Activated T-cell treated with anti-CD3 and anti-CD28 coated beads, Interleukin-2, amount 50 U/mL, for 48 hours (primary cell): ENCODE measurements at places on chromosomes 6 and 20.
A peak's percentile ranks its signal among the peaks of the same experiment; 100 is the strongest.

DNA sequence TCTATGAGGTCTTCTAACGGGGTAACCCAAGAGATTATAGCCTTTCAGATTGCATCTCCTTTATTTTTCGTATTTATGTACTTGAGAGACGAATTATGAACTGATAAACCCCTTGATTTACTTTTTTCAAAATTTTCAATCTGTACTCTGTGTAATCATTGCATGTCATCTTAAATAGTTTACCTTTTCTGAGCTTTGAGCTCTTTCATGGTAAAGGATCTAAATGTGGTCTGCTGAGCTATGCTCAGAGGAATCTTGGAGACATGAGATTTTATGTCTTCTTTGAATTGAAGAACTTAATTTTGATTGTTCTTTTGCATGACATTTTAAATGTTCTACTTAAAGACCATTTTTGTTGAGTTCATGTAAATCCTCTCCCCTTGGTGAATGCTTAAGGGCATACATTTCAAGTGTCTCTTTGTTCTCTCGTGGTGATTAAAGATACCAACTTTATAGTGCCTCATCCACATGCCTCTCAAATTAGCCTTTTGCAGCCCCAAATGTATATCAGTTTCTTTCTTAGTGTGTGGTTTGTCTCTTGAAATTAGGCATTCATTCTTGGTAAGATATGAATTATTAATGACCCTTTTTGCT lies 116.3 kb upstream of the SCGN start:
- DNase-seq: no peak

- DNase-seq: no peak
Measured at GRCh38 chr6:14889188-14889587, 356.7 kb upstream of the JARID2 start.

GRCh38 chr20:38835792-38836191 lies 30.3 kb downstream of the PPP1R16B start:
- no peak for DNase-seq

DNA sequence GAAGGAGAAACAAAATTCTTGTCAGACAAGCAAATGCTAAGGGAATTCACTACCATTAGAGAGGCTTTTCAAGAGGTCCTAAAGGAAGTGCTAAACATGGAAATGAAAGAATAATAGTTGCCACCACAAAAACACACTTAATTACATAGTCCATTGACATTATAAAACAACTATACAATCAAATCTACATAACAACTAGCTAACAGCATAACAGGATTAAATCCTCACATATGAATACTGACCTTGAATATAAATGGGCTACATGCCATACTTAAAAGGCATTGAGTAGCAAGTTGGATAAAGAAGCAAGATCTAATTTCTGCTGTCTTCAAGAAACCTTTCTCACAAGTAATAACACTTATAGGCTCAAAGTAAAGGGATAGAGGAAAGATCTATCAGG lies 811.5 kb upstream of the CITED2 start:
- no peak for DNase-seq

GRCh38 chr6:138484018-138484731 lies 15.1 kb downstream of the NHSL1 start:
- DNase-seq: no peak

DNA sequence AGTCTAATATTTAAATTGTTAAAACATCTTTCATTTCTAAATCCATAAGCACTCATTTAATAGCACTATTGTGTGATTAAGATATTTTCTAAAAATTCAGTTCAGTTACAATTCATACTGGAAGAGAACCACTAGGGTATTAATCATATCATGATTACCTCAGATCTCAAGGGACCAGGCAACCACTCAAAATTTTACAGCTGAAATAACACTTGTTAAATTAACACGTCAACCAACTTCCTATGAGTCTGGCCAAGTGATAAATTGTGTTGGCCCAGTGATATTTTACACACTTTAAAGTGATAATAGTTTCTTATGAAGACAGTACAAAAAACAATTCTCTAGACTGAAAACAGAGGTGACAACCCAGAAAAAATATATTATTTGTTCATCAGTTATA lies 869.0 kb upstream of the ADGRB3 start:
- DNase-seq: no peak

- DNase-seq: no peak
Measured at GRCh38 chr20:35627121-35627520, 11.5 kb downstream of the SPAG4 start.

GRCh38 chr6:3390698-3391097 lies 66.2 kb downstream of the SLC22A23 start:
- no peak for DNase-seq

GRCh38 chr6:44858998-44859397 lies 469.1 kb upstream of the RUNX2 start:
- no peak for DNase-seq

DNA sequence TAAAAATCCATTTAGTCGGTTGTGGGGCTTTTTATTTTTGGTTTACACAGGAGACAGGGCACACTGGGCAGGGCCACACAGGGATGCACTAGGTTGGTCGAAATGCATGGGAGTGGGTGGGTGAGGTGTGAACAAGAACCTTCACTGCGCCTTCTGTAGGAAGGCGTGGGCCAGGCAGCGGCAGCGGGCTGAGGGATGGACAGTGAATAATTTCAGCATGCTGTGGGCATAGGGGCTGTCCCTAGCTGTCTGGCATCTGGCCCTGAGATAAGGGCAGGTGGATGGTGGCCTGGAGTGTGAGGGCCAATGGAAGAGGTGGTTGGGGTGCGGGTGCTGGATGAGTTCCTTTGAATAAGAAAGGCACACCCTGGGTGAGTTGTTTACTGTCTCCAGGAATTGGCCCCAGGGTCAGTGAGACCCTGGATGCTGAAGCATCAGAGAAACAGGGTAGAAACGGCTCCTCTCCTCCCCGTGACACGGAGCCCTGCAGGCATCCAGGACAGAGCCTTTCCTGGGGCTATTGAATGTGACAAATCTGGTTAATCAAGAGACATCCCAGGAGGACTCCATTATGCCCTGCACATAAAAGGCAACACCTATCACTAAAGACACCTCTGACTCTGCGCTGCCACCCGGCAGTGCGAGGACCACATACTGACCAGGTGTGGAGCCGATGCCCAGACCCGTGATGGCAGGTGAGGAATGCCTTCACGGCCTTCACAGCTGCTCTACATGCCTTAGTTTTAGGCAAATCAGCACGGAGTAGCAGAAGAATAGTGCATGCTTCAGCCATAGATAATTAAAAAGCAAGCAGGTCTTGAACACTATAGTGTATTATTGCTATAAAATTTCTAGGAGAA lies 123.0 kb upstream of the SNX9 start:
- DNase-seq: no peak

DNA sequence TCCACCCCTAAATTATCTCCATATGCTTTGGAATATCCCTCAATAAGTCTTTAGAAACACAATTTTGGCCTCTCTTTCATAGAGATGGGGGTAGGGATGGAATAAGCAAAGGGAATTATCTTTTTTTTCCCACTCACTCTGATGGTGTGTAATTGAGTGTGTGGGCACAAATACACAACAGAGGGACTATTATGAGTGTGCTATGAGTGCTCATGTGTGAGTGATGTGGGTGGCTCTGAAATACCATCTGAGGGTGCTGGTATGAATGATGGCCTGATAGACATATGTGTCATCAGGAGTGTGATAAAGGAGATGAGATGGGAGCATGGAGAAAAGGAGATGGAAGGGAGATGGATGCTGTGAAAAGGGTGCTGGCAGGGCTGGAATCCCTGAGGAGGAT lies 35.6 kb downstream of the GSS start:
- DNase-seq: no peak

DNA sequence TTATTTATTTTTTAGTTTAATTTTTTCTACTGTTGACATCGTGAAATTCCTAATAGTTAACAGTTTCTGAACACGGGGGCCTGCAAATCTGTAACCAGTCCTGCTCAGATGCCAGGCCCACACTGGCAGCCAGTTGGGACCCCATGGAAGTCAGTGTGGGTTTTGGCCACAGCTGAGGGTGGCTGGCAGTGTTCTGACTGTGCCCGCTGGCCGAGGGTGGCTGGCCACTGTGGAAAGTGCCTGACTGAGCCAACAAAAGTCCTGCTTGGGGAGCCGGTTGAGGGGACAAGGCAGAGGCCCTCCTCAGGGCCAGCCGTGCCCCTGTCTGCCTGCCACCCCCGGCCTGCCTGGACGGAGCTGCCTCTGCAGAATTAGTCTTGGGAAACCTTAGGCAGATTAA lies 4.1 kb upstream of the PMEPA1 start:
- DNase-seq: no peak

DNA sequence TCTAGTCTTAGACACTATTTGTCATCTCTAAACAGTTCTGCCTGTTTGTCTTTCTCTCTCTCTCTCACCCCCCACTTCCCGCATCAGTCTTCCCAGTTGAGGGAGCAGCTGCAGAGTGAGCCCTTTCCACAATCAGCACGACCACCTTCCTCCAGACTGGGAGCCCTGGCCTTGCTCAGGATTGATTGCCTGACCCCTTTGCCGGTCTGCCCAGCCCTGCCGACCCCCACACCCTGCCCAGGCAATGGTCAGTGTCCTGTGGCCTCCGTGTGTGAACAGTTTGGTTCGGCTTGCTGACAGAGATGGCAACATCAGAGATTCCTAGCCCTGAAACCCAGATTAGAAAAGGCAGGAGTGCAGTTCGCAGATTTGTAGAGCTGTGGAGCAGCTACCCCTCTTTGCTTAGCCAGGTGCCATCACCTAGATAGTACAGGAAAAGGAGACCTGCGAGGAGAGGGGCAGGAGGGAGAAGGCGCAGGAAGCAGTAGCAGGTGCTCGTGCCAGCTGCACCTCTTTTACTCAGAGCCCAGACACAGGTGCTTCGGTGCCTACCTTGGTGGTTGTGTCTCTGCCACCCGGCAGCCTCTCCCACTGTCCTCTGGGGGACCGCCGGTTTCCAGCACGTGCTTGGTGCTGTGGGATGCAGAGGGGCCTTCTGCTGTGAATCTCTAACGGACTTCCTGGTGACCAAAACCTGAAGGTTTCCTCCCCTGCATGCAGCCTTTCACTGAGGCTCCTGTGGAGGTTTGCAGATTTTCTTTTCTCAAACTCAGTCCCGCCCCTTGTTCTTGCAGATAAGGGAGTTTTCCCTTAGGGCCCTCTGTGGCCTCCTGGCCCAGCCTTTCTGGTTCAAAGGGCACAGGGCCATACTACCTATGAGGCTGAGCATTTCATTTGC lies 92.4 kb downstream of the SCML4 start:
- peak; percentile 58 for DNase-seq

- DNase-seq: no peak
Measured at GRCh38 chr6:21241231-21242130, 352.1 kb upstream of the SOX4 start.

DNA sequence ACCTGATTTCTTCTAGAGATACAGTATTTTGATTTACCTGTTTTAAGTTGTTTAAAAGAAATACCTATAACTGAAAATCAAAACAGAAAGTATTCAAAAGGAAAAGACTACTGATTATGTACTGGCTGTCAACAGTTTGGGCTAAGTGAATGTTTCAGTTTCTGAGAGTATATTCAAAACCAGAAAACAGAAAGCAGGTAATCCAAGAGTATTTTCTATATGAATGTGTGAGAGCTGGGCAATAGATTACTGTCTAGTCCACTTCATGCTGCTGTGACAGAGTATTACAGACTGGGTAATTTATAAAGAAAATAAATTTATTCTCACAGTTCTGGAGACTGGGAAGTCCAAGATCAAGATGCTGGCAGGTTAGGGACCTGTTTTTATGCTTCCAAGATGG lies 261.0 kb downstream of the ARHGAP18 start:
- DNase-seq: no peak

DNA sequence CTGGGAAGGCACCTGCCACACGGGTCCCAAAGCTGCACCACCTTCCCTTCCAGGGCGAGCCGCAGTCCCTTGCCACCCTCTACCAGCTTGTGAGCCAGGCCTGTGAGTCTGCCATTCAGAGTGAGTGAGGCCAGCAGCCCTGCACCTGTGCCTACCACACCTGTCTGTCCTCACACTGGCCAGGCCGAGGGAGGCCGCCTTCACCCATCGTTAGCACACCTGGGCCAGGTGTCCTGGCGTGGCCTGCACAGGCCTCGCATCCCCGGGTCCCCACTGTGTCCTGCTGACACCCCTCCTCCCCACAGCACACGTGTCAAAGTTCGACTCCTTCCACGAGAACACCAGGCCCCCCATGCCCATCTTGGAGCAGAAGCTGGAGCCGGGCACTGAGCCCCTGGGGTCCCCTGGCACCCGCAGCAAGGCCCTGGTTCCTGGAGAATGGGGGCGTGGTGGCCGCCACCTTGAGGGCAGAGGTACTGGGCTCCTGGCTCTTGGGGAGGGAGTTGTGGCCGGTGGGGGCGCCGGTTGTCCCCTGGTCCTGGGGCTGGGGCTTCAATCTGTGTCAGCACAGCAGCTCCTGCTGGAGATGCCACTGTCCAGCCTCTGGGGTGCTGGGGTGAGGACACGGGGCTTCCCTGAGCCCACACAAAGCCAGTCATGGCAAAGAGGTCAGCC lies 33.0 kb downstream of the CHRNA4 start:
- no peak for DNase-seq

DNA sequence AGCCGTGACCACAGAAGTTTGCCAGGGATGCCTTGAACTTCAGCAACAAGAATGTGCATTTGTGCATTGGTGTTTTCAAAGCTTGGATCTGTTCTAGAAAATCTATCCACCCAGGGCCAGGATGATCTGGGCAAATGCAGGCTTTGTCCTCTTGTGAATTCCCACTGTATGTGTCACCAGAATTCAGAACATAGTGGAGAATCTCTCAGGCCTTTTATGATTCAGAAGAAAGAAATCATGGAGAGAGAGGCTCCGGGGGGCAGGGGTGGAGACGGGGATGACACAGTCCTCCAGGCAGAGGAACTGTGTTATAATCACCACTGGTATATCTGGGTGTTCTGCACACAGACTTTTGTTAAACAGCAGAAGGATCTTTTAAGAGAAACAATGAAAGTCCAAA lies 304.1 kb downstream of the CDH4 start:
- DNase-seq: no peak

DNA sequence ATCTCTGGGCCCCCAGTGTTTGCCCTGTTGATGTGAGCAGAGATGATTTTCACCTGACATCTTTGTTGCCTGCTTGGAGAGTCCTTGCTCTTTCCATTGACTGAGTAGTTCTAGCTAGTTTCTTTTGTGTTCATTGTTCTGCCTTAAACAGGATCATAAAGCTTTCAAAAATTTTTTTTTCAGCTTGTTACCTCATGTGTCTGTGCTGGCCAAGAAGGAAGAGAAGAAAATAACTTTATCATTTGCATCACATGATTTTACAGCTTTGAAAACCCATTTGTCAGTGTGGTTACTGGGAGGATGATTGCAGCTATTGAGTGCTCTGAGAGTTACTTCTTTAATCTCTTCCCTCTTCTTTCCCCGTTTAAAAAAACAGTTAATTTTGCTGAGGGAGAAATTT lies 16.0 kb downstream of the FOXO3 start:
- DNase-seq: no peak

GRCh38 chr6:158780988-158781691 lies 38.0 kb downstream of the EZR start:
- DNase-seq: no peak

- DNase-seq: no peak
Measured at GRCh38 chr6:43240950-43241349, 2.3 kb upstream of the TTBK1 start.
